ENCODE measurements at places on chromosomes 3 and 15.
A peak's percentile ranks its signal among the peaks of the same experiment; 100 is the strongest.

- no peak for DNase-seq
These were observed 156.2 kb upstream of the MEF2A start for GRCh38 chr15:99409560-99409959.

DNA sequence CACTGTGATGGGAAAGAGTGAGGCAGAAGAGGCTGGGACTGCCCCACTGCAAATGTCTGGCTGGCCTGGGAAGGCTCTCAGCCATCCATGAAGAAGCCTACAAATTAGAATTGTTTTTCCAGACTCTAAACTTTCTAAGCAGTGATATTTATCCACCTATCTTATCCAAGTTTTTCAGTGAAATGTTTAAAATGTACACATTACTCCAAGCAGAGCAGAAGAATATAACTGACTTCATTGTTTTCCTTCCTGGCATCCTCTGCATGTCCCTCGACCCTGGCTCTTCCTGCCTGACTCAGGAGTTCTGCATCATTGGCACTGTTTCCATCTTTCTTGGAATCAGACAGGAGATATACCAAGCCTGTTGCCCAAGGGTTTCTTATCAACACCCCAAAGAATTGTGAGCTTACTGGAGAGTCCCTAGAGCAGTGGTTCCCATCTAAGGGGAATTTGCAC is 401.5 kb upstream of the PROK2 start:
- peak; percentile 51 for DNase-seq

GRCh38 chr3:161103776-161104385 is 1.3 kb downstream of the B3GALNT1 start:
- no peak for DNase-seq

GRCh38 chr15:48925714-48926223 is 38.0 kb downstream of the SHC4 start:
- DNase-seq: peak; percentile 92

DNA sequence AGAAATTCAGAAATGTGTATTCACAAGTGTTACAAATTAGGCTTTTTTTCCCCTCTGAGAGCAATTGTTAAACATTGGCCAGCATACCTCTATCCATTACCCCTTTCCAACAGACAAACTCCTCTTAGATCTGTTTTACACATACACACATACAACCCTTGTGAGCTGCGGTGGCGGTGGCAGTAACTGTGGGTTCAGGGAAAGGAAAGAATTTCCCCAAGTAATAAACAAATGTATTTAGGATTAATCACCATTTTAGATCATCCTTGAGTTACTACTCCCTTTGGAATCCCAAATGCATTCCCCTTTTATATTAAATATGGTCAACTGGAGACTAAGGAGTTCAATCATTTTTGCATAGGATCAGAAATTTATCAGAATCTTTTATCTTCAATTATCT is 667.0 kb downstream of the FHIT start:
- peak; percentile 88 for DNase-seq

DNA sequence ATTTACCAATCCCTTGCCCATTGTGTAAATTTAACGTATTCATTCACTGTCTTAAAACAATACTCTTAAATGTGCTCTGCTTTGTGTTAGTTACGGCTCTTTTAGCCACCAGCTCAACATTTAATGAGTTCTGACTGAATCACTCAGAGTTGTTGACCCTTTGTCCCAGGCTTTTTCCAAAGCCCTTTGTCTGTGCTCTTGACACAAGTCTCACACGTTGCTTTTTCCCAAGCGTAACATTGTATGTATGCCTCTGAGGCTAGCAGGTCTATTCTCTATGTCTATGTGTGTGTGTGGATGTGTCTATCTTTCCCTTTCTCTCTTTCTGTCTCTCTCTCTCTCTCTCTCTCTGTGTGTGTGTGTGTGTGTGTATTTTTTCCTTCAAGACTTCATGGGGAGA is 435.4 kb upstream of the GOLIM4 start:
- no peak for DNase-seq

DNA sequence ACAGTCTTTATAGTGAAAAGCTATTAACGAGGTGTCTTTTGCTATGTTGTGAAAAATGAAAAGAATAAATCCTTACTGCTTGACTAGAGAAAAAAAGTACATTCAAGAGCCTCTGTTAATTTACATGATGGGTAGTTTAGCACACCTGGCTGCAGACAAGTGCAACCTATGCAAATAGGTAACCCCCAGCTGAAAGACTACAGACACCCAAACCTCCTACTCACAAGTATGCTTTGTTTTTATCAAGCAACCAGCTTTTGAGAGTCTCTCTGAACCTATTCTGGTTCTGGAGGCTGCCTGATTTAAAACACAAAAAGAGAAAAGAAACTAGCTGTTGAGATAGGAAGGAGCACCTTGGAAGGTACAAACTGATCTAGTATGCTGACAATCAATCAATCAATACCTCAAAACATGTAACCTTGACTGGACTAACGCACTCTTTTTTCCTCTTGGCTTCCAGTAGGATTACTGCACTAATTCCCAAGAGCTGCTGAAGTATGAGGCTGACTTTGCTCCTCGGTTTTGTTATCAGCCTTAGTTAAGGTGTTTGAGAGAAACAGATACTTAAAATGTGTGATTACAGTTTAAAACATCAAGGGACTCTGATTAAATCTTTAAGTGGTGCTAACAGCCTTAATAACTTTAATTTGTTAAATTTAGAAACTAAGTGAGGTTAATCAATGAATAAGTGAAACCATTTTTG is 63.6 kb downstream of the OSBPL10 start:
- no peak for DNase-seq

GRCh38 chr3:140273542-140274195 is 338.7 kb downstream of the CLSTN2 start:
- peak; percentile 13 for DNase-seq

GRCh38 chr3:21960033-21960432 is 209.0 kb upstream of the ZNF385D start:
- no peak for DNase-seq

DNA sequence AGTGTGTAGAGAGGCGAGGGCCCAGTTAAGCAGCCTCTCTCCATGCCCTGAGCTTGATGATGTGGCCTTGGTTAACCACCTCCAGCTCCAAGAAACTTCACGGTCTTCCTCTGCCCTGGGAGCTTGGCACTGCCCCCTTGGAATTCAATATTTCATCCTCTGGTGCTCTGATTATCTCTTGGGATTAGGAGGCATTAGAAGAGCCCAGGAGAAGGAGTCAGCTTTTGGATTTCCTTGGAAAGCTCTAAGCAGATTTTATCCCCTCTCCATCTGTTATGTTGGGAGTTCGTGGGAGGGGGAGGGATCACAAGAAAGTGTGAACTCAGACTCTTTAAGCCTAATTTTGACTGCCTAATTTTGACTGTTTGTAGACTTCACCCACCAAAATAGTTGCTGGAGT is 132.7 kb upstream of the AGBL1 start:
- DNase-seq: no peak

- peak; percentile 45 for DNase-seq
These were observed 223.0 kb downstream of the THSD4 start for GRCh38 chr15:71338265-71338664.

- DNase-seq: no peak
These were observed 24.8 kb downstream of the CCR1 start for GRCh38 chr3:46183330-46183729.

- no peak for DNase-seq
These were observed 530.7 kb upstream of the CFAP20DC start for GRCh38 chr3:59580499-59580898.

- no peak for DNase-seq
These were observed 23.2 kb downstream of the C2CD4B start for GRCh38 chr15:62141643-62142588.

DNA sequence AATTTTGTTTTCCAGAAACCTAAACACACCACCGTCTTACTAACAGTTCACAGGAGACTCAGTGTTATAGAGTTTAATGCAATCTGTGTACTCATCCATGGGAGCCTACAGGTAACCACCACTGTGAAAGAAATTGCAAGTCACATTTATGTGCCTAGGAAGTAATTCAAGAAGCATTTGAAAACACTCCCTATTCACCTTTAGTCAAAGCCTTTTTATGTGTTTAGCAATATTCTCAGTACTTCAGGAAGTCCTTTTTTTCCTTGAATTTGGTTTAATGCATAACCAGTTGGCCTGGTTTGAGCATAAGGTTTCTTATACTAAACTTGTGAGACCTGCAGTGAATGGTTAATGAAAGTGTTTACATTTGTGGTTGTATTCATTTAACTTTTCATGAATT is 346.1 kb downstream of the CHST2 start:
- DNase-seq: no peak

GRCh38 chr3:65636326-65636725 is 402.4 kb downstream of the MAGI1 start:
- DNase-seq: no peak

DNA sequence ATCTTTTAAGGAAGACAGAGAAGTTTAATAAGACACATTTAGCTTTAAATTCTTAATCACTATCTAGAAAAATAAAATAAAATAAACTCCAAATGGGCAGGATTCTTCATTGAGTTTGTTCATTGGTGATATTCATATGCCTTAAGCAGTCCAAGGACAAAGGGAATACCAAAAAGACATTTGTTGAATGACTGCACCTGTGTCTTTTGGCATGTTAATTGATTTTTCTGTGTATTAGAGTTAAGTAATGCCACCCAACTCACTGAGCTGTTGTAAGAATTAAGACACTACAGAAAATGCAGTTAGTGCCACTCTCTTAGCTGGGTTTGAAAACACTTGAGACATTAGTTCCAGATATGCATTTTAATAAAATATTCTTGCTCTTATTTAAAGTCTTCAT is 683.6 kb upstream of the ROBO1 start:
- DNase-seq: no peak

- DNase-seq: no peak
These were observed 9.3 kb upstream of the LRRC31 start for GRCh38 chr3:169879013-169879557.

DNA sequence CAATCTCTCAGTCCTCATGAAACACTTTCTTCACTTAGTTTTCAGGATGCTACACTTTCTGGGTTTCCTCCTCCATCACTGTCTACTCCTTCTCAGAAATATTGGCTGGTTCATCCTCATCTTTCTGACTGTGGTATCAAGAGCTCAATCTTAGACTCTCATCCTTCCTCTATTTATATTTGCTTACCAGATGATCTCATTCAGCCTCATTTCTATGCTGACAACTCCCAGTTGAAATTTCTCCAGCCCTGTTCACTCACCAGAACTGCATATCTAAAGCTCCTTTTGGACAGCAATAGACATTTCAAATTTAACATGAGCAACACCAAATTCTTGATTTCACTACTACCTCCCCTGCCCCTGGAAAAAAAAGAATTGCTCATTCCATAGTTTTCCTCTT is 48.0 kb upstream of the FBN1 start:
- DNase-seq: peak; percentile 77

All from fibroblast of skin of right quadriceps (primary cell).